ENCODE measurements at places on chromosomes 12 and 14.

- H3K36me3 ChIP-seq, result no peaks in the 10 kb centered on the region
- no peak for DNase-seq
- peaks cover 2% of the 10 kb centered on the region for H3K4me1 ChIP-seq
- no peak overlapping the region for H3K27ac ChIP-seq
- H3K27me3 ChIP-seq, result no peaks in the 10 kb centered on the region
Observed at GRCh38 chr14:22397221-22397737, 191.7 kb downstream of the DAD1 start.

- H3K27ac ChIP-seq, result no peak overlapping the region
- no peak for DNase-seq
Observed at GRCh38 chr14:75310295-75311111, 31.9 kb downstream of the FOS start.

DNA sequence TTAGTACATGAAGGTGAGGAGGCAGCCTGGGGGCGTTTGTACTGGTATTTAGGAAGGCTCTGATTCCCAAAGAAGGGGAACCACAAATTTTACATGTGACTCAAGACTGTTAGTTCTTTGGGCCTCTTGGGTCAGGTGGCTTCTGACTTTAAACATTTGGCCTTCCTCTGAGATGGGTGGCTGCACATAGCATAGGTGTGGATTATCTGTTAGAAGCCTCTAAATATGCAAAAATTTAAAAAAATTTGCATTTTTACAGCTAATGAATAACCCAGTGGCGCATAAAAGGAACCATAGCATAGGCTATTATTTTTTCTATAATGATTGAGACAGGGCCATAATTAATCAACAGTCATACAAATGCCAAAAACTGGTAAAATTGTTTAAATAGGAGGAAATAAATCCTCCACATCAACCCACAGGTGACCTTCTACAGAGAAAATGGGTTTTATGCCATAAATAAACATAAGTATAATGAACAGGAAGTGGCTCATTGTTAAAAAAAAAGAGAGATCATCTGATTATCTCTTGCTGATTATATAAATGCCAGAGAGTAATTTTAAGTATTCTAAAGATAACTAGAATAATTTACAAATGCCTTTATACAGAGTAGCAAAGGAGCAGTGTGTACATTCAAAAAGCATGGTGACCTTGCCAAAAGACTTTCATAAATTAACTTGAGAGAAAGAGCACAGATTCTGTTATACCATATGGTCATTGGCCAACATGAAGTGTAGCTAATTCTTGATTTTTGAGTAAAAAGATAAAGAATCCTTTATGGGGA is 284.2 kb upstream of the ATP2B1 start:
- no peak overlapping the region for H3K4me3 ChIP-seq
- DNase-seq, result no peak
- H3K36me3 ChIP-seq, result no peaks in the 10 kb centered on the region
- no peaks in the 10 kb centered on the region for H3K27me3 ChIP-seq

- no peaks in the 10 kb centered on the region for H3K36me3 ChIP-seq
- no peak overlapping the region for H3K4me3 ChIP-seq
- no peak overlapping the region for H3K27ac ChIP-seq
Observed at GRCh38 chr12:116484807-116485206, 74.4 kb upstream of the MAP1LC3B2 start.
